Anterior cingulate cortex (tissue), 58 donors: ENCODE measurements at places on chromosomes 1 and 21.

GRCh38 chr21:39313042-39313570 lies 326 bp downstream of the BRWD1 start:
- DNase-seq, result no peak

DNA sequence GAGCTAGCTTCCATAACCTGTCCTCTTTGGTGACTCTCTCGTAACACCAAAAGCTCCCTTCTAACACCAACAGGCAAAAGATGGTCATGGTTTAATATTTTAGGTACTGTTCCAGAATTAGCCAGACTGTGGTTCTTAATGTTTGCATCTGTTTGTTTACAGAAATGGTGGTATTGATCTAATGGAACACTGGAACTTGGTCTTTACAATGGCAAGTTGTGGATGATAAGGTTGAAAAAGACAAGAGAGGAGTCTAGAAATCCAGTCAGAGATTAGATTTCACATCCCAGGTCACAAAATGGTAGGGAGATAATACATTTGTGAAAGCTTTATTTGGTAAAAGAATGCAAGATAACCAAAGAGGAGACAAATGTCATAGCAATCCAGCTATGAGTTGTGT lies 293.1 kb downstream of the SMYD3 start:
- DNase-seq, result no peak

DNA sequence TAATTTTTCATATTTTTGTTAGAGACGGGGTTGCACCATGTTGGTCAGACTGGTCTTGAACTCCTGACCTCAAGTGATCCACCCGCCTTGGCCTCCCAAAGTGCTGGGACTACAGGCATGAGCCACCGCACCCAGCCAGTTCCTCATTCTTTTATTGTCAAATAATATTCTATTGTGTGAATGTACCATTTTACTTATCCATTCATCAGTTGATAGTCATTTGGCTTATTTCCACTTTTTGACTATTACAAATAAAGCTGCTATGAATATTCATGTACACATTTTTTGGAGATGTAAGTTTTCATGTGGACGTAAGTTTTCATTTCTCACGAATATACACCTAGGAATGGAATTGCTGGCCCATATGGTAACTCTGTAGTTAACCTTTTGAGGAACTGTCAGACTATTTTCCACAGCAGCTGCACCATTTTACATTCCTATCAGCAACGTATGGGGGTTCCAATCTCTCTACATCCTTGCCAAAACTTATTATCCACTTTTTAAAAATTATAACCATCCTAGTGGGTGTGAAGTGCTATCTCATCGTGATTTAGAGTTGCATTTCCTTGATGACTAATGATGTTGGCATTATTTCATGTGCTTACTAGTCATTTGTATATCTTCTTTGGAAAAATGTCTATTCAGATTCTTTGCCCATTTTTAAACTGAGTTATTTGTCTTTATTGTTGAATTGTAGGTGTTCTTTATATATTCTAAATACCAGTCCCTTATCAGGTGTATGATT lies 12.7 kb downstream of the PACC1 start:
- DNase-seq, result no peak

DNA sequence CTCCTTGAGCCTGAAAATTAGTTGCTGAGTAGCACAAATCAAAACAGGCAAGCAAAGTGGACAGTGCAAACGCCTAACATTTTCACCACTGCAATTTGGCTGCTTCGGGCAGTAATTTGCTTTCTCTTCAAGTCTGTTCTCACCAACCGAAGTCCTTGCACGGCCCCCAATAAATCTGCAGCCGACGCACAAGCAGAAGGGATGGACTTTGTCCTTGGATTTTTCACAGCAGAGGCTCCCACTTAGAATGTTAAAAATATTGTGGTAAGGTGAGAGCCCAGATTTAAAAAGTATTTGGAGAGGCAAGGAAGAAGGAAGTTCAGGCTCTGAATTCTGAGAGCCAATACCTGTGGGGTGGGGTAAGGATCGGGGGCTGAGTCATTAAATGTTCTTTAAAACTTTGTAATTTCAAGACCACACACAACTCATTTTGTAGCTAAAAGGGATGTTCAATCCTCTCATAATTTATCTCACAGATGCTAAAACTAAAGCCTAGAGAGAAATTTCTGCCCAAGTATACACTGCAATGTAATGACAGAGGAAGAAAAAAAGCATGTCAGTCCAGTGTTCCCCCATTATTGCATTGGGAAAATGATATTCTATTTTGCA lies 6.2 kb downstream of the CD247 start:
- no peak for DNase-seq

DNA sequence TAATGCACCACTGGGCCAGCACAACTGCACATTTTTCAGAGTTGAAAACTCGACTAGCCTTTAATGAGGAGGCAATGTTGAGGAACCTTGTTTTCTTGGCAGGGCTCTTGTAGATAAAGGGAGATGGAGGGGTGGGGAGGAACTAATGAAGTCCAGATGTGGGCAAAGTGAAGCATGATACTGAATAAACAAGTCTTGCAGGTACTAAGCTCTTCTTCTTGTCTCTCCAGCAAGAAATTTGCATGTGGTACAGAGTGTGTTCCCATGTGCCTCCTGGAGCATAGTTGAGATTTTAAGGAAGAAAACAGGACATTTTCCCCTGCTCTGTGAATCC lies 47.0 kb downstream of the PLPP3 start:
- no peak for DNase-seq

- DNase-seq, result no peak
Observed at GRCh38 chr1:223227486-223228196, 84.6 kb upstream of the TLR5 start.
